ENCODE measurements at places on chromosomes 12 and 14. TPM values are rescaled to one million over a fixed set of nuclear protein-coding genes. Genes with fewer than 3 reads are reported as not detected.

GRCh38 chr12:88662961-88663360 is 82.7 kb upstream of the KITLG start:
- DNase-seq, result no peak

Gene SYCP3
- total RNA-seq, result not detected

DNA sequence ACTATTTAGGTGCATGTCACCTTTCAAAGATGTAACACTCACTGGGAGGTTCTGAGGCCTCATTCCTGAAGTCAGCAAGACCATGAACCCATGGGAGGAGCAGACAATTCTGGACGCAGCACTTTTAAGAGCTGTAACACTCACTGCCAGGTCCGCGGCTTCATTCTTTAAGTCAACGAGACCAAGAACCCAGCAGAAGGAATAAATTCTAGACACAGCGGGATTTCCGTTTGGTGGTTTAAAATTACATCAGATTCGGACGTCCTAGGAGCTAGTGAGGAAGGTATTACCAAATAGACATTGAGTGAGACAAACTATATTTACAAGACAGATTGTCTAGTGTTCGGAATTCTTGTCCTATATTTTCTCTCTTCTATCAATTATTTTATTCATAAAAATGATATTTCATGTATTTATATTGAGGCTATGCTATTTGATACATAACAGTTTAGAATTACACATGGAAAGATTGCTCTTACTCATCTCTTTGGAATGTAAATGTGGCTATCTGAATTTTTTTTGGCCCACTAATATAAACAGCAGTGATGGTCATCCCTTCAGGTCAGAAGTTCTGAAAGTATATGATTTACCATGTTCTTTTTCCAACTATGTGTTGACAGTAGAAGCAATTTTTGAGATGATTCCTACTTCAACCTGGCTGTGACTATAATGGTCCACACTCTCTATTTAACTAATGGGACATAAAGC is 1973.0 kb upstream of the FLRT2 start:
- no peak for DNase-seq

Gene CARMIL3
- 4.1 TPM for total RNA-seq

Gene COPS7A
- 38.9 TPM for total RNA-seq

Gene GPR162
- total RNA-seq, result 3.0 TPM

DNA sequence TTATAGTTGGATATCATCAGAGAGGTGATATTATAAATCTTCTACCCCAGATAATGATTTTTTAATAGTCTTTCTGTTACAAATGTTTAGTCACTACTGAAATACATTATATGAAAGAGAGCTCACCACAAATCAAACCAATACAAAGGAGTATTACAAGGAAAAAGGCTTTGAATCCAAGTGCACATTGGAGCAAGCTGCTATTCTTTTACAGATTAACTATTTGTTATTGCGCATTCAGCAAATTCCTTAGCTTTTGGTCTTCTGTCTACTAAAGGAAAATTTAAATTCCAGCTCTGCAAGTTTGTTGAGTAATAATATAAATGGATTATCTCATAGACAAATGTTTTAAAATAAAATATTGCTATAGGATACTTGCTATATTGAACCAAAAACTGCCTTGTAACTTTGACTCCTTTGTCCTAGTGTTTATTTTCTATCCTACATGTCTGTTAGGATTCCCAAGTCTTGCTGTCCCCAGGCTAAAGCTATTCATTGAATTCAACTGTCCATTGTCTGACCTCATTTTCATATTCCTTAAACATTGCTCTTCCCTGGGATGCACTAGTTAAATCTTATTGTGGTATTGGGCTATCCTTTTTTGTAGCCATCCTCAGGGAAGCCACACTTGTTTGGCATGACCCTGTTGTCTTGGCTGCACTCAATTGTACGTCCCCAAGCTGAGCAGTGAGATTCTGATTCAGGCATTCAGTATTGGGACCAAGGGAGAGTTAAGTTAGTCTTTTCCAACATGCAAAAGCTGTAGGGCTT is 41.5 kb downstream of the PDE3A start:
- DNase-seq, result no peak

GRCh38 chr12:90390947-90391346 is 564.0 kb downstream of the CCER1 start:
- no peak for DNase-seq

Gene P2RX2
- total RNA-seq, result 0.96 TPM

- DNase-seq, result no peak
Observed at GRCh38 chr14:81386290-81386745, 13.8 kb downstream of the STON2 start.

- no peak for DNase-seq
Observed at GRCh38 chr14:60964904-60965303, 16.0 kb downstream of the TRMT5 start.

DNA sequence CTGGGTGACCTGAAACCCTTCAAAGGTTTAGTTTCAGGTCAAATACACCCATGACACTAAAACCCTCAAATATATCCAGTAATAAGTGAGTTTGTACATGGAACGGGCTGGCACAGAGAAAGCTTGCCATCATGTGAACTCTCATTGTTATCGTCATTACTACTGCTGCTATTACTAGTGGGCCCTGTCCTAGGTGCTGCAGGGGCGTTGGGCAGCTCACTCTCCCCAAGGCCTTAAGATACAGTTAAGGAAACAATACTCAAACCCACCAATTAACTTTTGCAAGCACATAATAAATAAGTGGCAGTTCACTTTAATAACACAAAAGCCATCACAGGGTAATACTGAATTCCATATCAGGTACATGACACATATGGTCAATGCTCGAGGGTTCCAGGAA is 71.3 kb downstream of the SPTB start:
- no peak for DNase-seq

Gene RNASE2
- not detected for total RNA-seq

DNA sequence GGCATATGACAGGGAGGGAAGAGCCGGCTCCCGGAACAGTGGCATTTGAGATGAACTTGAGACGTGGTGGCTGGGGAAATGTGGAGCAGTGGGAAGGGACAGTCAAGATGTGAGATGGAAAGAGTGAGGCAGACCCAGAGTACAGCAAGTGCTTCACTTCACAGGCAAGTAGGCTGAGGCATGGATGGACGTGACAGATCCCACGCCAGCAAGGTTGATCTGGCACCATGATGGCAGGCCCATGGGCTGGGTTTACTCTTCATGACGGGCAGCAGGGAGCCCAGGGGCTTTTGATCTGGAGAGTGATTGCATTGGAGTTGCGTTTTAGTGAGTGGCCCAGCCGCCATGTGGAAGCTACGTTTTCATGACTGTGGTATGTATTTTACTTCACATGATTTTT is 17.9 kb upstream of the EML1 start:
- DNase-seq, result no peak

- DNase-seq, result no peak
Observed at GRCh38 chr12:81987371-81987770, 228.2 kb upstream of the PPFIA2 start.

GRCh38 chr14:22336031-22336430 is 253.0 kb downstream of the DAD1 start:
- DNase-seq, result no peak

Gene RD3L
- not detected for total RNA-seq

Gene HRK
- not detected for total RNA-seq

GRCh38 chr14:92472860-92473259 is 40.7 kb upstream of the RIN3 start:
- peak; percentile 6 for DNase-seq

DNA sequence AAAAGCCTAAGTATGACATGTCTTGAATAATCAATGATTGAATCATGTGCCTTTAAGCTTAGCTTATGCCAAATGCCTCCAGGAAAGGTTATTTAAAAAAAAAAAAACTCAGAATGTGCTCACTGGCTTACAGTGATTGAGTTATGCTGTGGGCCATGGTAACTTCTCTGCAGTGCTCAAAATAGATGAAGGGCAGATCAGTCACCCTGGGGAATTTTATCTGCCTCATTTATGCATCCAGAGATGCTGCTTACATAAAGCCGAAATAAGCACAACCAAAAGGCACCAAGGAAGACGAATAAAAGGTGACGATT is 118.7 kb upstream of the MDM1 start:
- DNase-seq, result no peak

Gene OASL
- total RNA-seq, result 5.2 TPM

Measured in transverse colon (tissue), 4 donors.